H54 (cell line): ENCODE measurements at places on chromosomes 11 and 22.

- DNase-seq: no peak
Observed at GRCh38 chr22:40509401-40510134, 127.0 kb downstream of the MRTFA start.

- no peak for DNase-seq
Observed at GRCh38 chr22:49317369-49317768, 510.3 kb downstream of the BRD1 start.

GRCh38 chr11:33634291-33634834, 66.3 kb downstream of the C11orf91 start:
- peak; percentile 26 for DNase-seq

DNA sequence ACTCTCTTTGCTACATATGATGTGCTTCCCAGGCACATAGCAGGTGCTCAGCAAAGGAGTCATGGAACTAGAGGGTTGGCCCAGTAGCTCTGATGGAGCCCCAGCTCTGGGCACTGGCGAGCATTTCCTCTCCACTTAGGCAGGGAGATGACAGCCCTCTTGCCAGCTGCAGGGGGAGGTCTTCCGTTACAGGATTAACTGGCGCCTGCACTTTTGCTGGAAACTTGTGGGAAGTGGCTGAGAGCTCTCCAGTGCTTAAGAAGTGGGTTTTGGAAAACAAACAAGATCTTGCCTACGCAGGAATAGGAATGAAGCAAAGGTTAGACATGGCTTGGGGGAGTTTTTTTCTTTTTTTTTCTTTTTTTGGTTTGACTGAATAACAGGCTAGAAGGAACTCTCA, 75.5 kb downstream of the MICAL2 start:
- DNase-seq: no peak

DNA sequence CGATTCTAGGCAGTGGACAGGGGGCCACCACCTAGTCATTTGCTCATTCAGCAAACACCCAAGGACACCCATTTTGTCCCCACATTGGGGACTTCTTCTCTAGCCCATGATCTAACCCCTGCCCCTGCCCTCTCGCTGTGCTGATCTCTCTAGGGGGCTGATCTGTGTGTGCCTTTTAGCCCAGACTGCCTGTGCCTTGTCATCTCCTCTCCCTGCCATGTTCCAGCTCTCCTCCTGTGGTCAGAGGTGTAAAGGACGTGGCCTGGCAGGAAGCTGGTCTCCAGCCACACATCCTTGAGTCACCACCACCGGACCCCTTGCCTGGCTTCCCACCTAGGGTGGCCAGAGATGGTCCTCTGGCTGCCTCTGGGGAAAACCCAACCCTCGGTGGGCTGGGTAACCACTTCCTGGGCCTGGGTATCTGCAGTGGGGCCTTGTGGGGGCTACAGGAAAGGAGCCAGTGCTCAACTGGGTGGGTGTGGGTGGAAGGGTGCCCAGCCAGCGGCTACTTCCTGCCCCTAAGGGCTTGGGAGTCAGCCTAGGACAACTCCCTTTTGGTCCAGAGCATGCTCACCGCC, 1.3 kb downstream of the CTSW start:
- DNase-seq: no peak

- no peak for DNase-seq
Observed at GRCh38 chr11:26331911-26332571, at the start of gene ANO3. ANO3 (plus strand) TSS chr11:26332130; CDS start chr11:26332276, 146 bp downstream.

GRCh38 chr22:19105456-19105855, 16.8 kb downstream of the DGCR2 start:
- no peak for DNase-seq

- no peak for DNase-seq
Observed at GRCh38 chr11:57427727-57428082, 784 bp upstream of the SLC43A3 start.

DNA sequence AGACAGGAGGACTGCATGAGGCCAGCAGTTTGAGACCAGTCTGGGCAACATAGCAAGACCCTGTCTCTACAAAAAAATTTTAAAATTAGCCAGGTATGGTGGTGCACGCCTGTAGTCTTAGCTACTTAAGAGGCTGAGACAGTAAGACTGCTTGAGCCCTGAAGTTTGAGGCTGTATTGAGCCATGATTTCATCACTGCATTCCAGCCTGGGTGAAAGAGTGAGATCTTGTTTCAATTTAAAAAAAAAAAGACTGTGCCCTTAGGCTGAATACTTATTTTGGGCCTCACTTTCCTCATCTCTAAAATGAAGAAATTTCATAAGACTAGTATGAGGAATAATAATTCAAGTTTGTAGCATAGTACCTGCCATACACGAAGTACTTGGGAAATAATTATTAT, 6.9 kb downstream of the AQP11 start:
- no peak for DNase-seq

- DNase-seq: no peak
Observed at GRCh38 chr11:115656041-115656440, 151.8 kb upstream of the CADM1 start.

GRCh38 chr22:39634530-39635405, 64.2 kb downstream of the CACNA1I start:
- DNase-seq: peak; percentile 84

DNA sequence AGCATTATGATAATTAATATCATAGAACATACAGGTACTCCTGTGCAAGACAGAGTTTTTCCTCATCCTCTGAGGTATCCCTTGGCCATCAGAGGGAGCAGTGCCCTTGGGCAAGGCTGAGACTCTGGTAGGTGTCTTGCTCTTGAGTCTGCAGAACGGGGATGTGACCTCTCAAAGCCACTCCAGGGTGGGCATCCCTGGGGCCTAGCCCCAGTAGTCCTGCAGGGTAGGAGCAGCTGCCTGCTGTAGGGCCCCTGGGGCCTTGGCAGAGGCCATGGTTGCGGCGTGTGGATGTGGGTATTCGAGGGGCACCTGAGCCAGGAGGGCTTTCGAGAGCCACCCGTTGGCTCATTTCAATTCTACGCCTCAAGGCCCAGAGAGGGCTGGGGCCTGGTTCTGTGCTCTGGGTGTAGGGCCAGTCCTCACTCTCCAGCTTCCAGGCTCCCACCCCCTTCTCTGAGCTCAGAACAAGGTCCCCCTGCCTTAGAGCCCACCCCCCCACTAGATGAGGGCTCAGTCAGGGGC, 7.7 kb upstream of the OMP start:
- no peak for DNase-seq

GRCh38 chr11:112185883-112186282, 10.6 kb downstream of the BCO2 start:
- no peak for DNase-seq

- no peak for DNase-seq
Observed at GRCh38 chr11:60469723-60470122, 14.1 kb downstream of the MS4A1 start.

- no peak for DNase-seq
Observed at GRCh38 chr11:2296913-2297622, 4.7 kb downstream of the C11orf21 start.

- DNase-seq: no peak
Observed at GRCh38 chr22:20639343-20639742, 131.9 kb downstream of the MED15 start.

DNA sequence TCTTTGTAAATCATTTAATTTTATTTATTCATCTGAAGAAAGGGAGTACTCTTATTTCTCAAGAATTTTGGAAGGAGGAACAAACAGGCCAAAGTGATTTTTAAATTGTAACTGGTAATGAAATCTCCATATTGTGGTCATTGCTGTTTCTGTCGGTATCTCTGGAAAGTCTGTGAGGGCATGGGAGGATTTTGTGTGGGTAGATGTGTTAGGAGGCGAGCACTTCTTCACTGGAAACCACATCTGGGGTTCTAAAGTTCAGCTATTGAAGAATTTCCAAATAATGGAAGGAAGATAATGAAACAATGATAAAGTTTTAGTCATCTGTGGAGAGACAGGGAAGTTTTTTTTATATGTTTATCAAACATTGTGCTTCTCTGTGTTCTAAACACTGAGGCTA, 6.6 kb downstream of the TRIM34 start:
- no peak for DNase-seq

- DNase-seq: no peak
Observed at GRCh38 chr11:19879307-19880087, 166.9 kb downstream of the NAV2 start.

DNA sequence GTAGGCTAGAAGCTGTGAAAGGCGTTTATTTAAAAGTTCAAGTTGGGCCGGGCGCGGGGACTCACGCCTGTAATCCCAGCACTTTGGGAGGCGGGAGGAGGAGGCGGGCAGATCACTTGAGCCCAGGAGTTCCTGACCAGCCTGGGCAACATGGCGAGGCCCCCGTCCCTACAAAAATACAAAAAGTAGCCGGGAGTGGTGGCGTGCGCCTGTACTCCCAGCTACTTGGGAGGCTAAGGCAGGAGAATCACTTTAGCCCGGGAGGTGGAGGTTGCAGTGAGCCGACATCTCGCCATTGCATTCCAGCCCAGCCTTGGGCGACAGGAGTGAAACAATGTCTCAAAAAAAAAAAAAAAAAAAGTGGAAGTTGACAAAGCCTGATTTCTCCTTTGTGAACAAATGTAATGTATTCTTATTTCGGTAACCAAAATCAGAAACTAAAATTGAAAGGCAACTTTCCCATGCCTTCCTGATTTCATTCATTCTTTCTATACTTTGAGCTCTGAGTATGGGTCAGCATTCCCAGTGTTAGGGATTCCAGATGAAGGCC, 825 bp downstream of the PTPMT1 start:
- DNase-seq: no peak

- DNase-seq: no peak
Observed at GRCh38 chr11:913043-913442, 2.4 kb upstream of the CHID1 start.

DNA sequence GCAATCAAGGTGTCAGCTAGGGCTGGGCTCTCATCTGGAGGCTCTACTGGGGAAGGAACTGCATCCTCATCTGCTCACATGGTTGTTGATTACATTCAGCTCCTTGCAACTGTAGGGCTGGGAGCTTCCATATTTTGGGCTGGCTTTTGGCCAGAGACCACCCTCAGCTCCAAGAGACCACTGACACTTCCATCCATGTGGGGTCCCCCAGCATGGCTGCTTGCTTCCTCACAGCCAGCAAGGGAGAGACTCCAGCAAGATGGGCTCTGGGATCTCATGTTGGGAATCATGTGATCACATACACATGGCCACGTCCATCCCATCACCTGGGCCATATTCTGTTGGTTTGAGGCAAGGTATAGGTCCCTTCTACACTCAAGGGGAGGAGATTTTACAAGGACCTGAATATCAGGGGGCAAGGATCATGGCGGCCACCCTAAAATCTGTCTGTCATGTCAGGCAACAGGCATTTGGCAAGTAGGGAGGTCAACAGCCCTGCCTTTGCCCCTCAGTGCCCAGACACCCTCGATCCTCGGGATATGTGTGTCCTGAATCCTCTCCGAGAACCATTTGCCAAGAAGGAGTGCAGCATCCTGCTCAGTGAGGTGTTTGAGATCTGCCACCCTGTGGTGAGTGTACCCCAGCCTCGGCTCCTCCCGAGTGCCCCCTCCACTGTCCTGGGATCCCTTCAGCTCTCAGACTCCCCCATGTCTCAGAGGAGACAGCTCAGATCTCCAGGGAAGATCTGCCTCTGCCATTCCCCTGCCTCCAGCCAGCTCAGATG, 48.7 kb downstream of the OTOG start:
- DNase-seq: no peak

GRCh38 chr22:48715511-48715910, 1112.2 kb downstream of the BRD1 start:
- no peak for DNase-seq

- DNase-seq: no peak
Observed at GRCh38 chr11:122690384-122690783, 34.9 kb downstream of the UBASH3B start.

GRCh38 chr11:111680486-111681175, 78.4 kb downstream of the SIK2 start:
- no peak for DNase-seq

DNA sequence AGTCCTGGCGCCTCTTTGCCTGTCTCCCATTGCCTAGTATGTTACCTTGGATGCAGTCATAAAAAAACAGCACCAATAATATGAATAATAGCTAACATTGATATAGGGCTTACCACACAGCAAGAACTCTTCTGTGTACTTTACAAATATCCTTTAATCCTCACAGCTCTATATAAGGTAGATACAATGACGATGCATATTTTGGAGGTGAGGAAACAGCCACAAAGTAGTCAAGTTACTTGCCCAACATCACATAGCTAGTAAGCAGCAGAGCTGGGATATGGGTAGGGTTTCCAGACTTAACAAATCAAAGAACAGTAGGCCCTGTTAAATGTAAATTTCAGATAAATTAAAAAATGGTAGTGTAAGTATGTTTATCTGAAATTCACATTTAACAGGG, 128.8 kb downstream of the ST3GAL4 start:
- no peak for DNase-seq

DNA sequence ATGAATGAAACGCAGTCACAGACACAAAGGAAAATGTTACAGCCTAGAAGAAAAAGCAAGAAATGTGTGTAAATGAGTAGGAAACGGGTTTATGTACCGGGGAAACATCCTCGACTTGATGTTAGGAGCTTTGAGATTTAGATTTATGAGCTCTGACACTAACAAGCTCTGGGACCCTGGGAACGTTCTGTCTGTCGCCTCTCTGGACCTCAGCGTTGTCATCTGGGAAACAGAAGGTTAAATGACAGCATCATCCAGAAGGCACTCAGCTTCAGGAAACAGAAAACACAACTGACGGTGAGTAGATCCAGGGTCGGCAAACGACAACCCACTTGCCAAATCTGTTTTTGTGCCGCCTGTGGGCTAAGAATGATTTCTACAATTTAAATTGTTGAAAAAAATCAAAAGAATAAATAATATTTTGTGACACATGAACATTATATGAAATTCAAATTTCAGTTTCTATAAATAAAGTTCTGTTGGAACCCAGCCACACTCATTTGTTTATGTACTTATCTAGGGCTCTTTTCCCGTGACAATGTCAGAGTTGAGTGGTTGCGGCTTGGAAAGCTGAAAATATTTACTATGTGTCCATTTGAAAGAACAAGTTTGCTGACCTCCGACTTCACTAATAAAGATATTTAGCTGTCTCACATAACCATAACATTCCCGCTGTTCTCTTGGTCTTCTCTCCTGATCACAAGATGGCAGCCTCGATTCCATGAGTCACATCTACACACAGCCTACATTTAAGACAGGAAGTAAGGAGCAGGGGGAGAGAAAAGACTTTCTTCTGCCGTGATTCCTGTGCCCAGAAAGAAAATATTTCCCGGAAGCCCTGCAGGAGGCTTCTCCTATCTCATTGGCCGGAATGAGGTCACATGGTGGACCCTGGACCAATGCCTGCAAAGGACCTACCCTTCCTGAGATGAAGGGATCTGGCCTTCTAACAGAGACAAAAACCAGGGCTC, 47.1 kb upstream of the SYT13 start:
- DNase-seq: peak; percentile 81

GRCh38 chr11:61972672-61973475, 5.4 kb upstream of the FTH1 start:
- no peak for DNase-seq

GRCh38 chr22:27617214-27617881, 184.2 kb downstream of the MN1 start:
- DNase-seq: no peak

DNA sequence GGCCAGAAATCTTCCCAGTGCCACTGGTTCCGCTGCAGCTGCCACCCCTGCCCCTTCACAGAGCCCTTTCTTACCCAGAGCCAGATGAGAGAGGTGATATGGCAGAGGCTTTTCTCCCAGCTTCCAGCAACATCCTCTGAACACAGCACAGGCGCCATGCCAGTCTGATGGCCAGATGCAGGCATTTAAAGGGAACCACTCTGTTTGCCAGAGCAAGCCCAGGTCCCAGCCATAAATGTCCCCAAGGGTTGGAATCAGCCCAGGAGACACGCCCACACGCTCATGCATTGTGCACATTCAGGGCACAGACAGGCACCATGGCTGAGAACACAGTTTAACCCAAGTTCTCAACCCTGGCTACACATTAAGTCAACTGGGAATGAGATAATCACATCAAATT, 114.3 kb upstream of the CSNK2A3 start:
- DNase-seq: no peak
